ENCODE measurements at places on chromosomes 7 and 10.

DNA sequence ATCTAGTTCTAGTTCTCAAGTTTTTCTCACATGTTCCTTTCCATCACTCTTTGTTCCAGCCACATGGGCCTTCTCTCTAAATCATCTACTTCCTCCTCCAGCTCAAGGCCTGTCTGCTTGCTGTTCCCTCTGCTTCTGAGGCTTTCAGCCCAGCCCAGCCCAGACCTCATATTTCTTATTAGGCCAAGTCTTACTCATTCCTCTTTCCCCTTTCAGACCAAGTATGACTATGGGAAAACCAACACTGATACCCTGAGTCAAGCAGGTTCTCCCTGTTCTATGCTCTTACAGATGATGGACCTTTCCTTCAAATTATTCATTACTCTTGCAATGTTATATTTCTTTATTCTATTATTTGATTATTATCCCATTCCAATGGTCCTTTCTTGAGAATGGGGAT, 80.3 kb upstream of the SEM1 start:
- DNase-seq = no peak

DNA sequence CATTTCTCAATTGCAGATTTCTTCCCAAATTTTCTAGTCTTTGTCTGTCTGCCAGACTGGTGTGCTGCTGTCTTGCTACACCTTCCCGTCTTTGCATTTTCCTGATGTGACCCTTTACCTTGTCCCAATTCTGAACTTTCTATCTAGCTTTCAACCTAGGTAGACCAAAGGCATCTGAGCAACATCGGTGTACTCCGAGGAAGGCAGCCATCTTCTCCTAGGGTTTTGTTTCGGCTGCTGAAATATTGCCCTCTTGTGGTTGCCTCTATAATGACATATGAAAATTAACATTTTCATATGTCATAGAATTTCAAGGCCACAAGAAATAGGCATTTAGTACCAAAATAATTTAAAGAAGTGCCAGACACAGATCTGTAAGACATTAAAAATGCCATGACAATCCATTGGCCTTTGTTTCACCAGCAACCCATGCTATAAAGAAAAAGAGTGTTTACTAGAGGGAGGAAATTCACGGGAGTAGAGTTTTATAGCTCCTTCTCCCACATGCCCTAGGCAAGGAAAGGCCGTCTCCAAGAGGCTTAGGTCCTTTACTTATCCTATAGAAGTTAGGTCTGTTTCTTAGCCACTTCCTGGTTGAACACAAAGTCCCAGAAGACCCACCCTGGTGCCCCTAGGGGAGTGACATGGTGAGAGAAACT, 23.4 kb downstream of the OR9A2 start:
- DNase-seq = peak; percentile 73

GRCh38 chr7:100673942-100674410, 436 bp downstream of the GNB2 start:
- DNase-seq = peak; percentile 25

DNA sequence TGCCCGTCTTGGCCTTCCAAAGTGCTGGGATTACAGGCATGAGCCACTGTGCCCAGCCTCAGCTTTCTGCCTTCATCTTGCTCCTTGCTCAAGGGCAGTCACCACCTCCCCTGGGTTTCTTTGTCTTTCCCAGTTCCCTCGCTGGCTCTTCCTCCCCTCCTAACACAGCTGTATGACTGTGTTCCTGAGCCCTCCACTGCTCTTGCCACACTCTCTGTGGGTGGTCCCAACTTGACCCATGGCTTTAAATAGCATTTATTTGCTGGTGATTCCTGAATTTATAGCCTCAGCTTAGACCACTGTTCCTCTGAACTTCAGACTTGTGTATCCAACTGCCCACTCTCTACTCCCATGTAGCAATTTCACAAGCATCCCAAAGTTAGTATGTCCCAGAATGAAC, 181.3 kb downstream of the BAMBI start:
- no peak for DNase-seq

GRCh38 chr10:24862589-24862988, 89.8 kb downstream of the PRTFDC1 start:
- DNase-seq = no peak

DNA sequence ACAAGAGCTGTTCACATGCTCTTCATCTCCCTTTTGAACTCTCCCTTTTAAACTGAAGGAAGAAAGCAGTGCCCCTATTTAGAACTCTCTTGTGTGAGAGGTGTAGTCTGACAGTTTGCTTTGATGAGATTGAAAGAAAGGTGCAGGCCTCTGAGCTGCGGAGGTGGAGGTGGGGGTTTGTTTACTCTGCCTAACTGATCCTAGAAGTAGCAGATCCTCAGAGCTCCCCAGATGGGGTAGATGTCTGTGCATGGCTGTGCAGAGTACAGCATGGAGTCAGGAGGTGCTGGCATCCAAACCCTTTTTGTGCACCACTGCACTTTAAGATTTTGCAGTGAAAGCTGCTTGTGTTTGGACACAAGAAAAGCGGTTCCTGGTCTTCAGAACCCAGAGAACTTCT, 58.3 kb downstream of the MINDY4 start:
- DNase-seq = no peak

DNA sequence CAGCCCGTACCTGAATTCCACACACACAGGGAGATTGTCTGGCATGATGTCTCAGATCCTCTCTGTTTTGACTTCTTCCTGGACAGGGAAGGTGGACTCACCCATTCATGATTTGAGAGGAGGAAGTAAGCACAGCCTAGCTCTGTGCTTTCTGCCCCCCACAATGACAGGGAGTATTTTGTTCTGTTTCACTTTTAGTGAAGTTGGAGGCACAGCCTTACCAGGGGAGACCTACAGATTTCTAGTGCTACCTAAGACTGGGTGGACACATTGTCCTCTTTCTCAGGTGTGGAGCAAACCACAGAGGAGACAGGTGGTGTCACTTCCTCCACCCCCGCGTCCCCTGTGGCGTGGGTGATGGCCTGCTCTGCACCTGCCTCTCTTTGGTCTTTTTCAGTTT, 408.6 kb upstream of the PFKP start:
- no peak for DNase-seq

- no peak for DNase-seq
Observed at GRCh38 chr7:132296820-132297219, 279.4 kb downstream of the PLXNA4 start.
